ENCODE measurements at places on chromosomes 2 and 18.

GRCh38 chr2:135607561-135607960 is 76.3 kb downstream of the R3HDM1 start:
- peak; percentile 49 for DNase-seq

DNA sequence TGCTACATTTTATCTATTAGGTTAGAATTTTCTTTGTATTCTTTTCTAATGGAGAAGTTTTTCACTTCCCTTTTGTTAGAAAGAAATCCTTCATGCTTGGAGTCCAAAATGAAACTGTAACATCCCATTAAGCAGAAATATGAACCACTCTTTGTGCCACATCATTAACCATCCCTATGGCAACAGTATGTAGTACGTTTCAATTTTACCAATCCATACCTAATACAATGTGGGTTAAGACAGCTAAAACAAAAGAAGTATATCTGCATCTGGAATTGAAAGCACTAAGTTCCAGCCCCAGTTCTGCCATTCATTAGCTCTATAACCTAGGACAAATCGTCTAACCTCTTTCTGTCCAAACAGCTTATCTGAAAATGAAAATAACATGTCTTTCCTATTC is 409.2 kb upstream of the SPHKAP start:
- DNase-seq: no peak

DNA sequence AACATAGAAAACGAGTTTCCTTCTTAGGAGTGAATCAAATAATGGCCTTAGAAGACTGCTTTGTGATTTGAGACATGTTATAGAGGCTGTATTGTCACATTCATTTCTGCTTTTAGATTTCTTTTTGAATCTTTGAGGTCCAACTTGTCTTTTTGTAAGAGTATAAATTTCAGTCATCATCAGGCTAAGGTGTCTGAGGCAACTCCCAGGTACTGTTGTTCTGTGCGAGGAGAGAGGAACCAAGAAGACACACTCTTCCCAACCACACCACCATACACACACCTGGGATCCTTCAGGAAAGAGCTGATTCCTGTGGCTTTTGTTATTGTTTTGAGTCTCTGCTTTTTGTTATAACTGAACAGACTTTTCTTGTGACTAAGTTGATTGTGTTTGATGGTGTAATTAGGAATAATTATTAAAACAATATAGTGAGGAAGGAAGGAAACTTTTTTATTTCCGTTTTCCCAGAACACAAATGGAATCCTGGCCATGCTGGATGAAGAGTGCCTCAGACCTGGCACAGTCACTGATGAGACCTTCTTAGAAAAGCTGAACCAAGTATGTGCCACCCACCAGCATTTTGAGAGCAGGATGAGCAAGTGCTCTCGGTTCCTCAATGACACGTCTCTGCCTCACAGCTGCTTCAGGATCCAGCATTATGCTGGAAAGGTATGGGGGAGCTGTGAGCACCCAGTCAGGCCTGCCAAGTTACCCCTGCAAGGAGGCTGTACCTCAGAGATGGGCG is 140.4 kb downstream of the MYO1B start:
- DNase-seq: no peak

GRCh38 chr2:205967391-205968075 is 118.4 kb downstream of the INO80D start:
- DNase-seq: peak; percentile 36

DNA sequence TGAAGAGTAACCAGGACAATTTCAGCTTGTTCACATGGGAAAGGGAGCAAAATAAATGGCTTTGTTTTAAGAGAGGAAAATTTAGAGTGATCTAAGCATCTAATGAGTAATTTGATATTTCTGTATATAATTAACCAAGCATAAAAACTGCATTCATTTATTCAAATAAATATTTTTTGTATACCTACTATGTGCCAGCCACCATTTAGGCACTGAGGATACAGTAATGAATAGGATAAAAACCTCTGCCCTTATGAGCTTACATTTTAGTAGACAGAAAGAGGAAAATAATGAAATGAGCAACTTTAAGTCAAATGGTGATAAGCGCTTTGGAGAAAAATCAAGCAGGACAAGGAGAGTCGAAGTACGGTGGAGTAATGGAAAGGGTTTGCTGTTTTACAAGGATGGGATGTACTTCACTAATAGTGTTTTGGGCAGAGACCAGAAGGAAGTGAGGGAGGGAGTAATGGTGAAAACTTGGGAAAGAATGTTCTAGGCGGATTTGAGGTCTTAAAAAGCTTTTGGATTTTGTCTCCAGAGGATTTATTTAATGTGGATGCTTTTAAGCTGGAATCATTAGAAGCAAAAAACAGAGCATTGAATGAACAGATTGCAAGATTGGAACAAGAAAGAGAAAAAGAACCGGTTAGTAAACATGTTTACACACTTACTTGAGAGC is 17.4 kb downstream of the NDC80 start:
- peak; percentile 32 for DNase-seq

DNA sequence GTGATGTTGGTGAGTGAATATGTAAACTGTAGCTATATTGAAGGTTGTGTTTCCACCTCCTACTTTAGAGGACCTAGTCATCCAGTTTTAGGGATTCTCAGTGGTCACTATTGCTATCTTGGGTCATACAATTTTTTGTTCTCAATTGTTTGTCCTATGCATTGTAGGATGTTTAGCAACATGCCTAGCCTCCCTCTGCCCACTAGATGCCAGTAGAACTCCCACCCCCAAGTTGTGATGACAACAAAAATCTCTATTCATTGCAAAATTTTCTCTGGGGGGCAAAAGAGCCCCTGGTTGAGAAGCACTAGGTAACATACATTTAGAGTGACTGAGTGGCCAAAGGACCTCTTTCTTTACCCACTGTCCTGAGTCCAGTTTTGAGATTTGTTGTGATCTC is 87.3 kb downstream of the LRRTM4 start:
- DNase-seq: no peak

DNA sequence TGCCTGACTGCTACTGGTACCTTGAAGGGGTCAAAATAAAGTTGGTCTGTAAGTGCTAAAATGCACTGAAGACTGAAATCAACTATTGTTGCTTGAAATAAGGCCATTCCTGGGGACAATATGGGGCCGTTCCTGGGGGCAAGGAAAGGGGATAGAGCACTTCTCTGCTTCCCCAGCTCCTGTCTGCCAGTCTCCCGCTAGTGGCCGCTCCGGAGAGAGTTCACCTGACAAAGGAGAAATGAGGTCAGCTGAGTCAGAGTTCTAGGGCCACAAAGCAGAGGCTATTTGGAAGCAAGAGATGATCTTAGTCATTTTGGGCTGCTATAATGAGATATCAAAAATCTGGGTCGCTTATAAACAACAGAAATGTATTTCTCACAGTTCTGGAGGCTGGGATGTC is 345.9 kb downstream of the TSN start:
- no peak for DNase-seq

- DNase-seq: no peak
These were observed 106.8 kb downstream of the ZNF516 start for GRCh38 chr18:76388261-76388660.

- no peak for DNase-seq
These were observed 28.8 kb downstream of the APCDD1 start for GRCh38 chr18:10482985-10483949.

GRCh38 chr2:120477198-120477597 is 131.3 kb downstream of the INHBB start:
- DNase-seq: no peak

DNA sequence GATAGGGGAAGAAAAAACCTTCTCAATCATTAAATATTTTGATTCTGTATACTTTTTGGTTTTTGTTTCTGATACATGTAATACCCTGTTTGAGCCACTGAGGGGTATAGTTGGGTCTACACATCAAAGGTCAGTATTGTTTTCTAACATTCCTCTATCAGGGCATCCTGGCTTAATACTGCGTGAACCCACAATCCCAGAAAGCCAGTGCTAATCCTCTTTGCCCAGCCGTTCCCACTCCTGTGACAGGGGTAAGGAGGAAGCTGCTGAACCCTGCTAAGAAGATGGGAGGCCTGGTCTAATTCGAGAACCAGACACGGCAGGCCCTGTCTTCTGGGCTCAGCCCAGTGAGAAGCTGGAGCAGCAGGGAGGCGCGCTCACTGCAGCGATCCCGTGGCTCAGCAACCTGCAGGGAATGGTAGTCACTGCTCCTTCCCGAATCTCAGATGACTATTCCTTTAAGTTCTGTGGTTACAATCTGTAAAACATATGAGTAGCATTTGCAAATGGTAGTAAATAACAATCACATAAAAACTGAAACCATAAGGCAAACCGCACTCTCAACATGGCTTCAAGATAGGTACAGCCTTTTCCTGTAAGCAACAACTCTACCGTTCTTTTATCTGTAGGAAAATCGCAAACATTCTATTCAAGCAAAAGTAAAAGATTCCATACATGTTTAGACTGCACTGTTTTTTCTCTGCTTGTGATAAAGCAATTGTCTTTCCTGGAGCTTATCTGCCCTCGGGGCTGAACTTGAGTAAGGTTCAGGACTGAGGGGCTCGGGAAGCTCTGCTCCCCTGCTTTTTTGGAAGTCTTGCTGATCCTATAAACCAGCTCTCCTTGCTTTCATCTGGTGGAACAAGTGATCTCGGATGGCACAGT is 87.0 kb downstream of the EPB41L3 start:
- DNase-seq: peak; percentile 0

DNA sequence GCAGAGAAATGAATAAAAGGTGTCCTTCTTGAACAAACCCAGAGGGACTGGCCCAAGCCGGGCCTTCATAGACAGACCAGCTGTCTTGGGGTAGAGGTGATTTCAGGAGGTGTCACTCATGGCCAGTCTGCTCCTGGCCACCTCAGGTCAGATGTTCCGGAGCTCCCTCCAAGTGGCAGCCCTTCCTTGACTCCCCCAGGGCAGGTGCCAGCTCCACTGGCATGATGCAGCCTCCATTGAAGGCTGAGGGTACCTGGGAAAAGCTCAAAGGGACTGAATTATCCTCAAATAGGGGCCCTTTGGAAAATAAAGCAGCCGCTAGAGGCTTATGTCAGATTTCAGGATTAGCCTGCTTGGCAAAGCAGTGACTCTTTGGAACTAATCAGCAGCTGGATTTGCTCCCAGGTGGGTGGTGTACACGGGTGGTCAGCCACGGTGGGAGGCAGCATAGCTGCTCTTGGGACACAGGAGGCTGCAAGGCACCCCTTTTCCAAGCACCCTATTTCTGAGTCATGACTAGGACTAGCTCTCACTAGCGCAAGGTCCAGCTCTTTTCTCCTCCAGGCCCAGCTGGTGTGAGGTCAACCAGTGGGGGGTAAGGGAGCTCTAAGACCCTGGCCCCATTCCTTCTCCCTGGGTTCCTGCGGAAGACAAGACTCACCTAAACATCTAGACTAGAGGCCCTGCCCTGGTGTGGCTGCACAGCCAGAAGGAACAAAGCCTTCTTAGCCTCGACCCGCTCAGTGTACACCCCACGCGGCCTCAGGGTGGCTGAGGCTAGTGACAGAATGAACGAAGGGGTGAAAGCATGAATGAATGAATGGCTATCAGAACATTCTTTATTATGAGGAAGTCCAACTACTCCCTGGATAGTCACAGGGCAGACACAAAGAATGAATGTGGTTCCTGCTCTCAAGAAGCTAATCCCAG is 29.3 kb downstream of the HS1BP3 start:
- no peak for DNase-seq

- DNase-seq: no peak
These were observed 101.0 kb upstream of the CERS6 start for GRCh38 chr2:168355121-168355520.

- DNase-seq: no peak
These were observed 174.2 kb upstream of the GLI2 start for GRCh38 chr2:120561379-120562035.

GRCh38 chr18:44411976-44412375 is 268.7 kb upstream of the SETBP1 start:
- no peak for DNase-seq

GRCh38 chr2:182068811-182069210 is 83.2 kb downstream of the PPP1R1C start:
- peak; percentile 11 for DNase-seq

DNA sequence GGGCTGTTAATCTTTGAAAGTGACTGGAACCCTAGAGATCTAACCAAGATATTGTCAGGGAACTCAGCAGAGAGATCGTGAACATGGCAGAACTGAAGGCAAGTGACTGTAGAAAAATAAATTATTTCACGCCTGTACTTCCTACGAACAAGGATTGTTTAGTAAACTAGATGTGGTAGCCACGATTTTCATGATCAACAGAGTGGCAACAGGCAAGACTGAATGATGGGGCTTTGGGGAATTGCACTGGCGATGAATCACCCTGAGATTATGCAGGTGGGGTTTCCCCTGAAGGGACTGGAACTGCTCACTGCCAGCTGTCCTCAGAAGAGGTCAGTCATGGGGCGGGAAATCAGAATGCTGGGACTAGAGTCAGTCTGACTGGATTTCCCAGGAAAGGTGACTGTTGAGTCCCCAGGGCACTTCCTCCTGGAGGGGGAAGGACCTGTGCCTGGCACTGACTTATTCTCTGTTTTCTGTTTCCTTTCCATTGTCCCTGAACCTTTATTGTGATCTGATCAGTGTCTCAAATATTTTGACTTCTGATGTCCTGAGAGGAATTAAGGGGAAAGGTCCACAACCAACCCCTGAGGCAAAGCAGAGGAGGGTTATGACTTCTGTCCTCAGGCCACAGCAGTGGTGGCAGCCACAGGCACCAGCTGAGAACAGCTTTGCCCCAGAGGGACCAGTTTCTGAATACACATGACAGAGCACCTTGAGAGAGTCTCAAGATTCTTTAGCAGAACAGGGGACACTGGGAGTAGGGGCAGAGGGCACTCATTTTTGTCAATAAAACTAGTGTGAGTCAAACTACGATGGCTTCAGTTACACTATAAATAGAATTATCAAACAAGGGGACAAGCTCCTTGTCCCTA is 70.0 kb downstream of the NAB1 start:
- DNase-seq: peak; percentile 81

GRCh38 chr2:239344857-239345216 is 56.0 kb downstream of the HDAC4 start:
- no peak for DNase-seq

- DNase-seq: no peak
These were observed 161.4 kb downstream of the PXDN start for GRCh38 chr2:1582891-1583341.

GRCh38 chr2:193824474-193824873 is 1629.7 kb upstream of the TMEFF2 start:
- DNase-seq: peak; percentile 62

GRCh38 chr2:64062840-64063239 is 43.6 kb upstream of the VPS54 start:
- DNase-seq: peak; percentile 59

DNA sequence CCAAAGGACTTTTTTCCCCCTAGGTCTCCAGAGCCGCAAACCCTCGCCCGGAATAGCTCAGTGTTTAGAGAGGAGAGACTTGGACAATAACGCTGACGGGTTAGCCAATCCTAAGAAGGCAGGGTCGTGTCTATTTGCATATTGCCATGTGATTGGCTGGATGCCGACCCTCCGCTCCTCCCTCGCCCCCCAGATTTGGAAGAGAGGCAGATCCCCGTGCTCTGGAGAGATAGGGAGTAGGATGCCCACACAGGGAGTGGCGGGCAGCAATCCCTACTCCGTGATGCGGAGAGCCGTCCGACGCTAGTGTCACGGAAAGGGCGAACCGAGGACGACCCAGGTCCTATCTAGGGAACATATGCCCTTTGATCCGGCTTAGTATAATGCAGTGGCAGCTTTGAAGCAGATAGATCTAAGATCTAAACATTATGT is 1.4 kb downstream of the WNT6 start:
- DNase-seq: peak; percentile 61

Measured in amniotic epithelial cell (primary cell).